ENCODE measurements at places on chromosomes 4 and X.

DNA sequence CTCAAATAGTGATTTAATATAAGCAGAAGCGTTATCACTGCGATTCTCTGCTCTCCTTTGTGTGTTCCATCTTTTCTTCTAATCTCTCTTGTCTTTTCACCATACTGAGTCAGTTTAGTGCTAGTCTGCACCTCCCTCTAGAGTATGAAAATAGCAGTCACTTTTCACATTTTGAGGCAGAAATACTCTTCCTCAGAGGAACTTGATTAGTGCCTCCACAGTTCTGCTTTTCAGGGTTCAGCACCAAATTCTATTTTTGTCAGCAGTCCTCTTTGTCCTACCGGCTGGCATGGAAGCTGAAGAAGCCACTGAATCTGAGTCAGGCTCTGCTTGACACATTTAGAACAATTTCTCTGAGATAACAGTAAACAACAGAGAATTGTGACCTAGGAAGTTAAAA, 49.7 kb upstream of the ANKRD17 start:
- DNase-seq = peak; percentile 54

- peak; percentile 73 for DNase-seq
Measured at GRCh38 chr4:48017108-48017571, 568 bp downstream of the NIPAL1 start.

GRCh38 chr4:93063325-93063724, 759.6 kb downstream of the GRID2 start:
- DNase-seq = no peak

GRCh38 chrX:112851806-112852205, 11.2 kb upstream of the AMOT start:
- no peak for DNase-seq

DNA sequence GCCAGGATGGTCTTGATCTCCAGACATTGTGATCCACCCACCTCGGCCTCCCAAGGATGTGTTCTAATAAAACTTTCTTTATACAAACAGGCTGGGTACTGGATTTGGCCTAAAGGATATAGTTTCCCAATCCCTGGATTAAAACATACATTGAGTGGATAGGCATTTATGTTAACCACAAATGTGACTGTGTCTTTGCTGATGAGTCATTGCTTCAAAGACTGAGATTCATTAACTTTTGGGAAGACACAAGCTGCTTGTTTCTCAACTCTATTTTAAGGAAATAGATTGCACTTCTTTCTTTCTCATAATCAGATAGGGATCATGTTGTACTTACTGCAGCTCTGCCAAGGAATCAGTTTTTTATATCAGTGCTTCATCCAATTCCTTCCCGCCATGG, 131.3 kb upstream of the AGA start:
- no peak for DNase-seq

DNA sequence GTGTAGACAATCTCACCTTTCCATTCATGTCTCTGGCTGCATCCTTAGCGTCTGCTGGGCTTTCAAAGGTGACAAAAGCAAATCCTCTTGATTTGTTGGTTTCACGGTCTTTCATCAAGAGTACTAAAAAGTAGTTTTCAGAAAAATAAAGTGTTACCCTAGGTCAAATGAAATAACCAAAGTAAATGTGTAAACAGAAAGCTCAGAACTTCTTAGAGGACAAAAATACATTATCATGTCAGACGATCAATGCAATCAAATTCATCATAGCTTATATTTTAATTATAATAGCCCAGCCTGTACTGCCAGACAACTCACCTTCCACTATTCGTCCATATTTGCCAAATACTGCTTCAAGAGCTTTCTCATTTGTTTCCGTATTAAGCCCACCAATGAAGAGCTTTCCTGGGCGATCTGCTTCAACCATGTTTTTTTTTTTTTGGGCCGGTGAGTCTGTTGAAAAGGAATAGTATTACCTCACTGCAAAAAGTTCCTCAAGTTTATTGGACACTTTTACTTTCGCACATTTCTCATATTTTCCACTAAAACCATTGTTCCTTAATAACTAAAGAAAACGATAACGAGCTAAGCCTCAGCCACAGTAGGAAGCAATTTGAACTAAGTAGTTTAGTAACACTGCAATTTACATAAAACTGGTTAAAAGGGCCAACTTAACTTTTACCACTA, 1.4 kb downstream of the RBMX start:
- no peak for DNase-seq

DNA sequence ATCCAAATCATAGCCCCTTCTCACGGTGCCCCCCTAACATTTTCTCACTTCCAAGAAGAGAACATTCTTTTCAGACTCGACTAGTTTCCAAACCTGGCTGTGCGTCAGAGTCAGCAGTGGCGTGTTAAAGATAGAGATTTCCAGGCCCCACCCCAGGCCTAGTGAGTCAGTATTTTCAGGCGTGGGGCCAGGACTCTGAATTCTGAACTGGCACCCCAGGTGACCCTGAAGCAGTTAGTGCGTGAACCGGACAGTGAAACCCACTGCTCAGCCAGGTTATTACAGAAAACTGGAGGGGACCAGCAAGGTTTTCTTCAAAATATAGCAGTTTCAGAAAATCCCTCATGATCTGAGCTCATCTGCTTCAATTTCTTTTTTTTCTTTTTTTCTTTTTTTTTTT, 35.0 kb upstream of the BCOR start:
- no peak for DNase-seq

- no peak for DNase-seq
Measured at GRCh38 chr4:168273838-168274237, 44.7 kb downstream of the DDX60 start.

- DNase-seq = peak; percentile 59
Measured at GRCh38 chrX:63430026-63430425, 78.9 kb upstream of the SPIN4 start.

- no peak for DNase-seq
Measured at GRCh38 chr4:93139118-93139517, 689.4 kb upstream of the ATOH1 start.

DNA sequence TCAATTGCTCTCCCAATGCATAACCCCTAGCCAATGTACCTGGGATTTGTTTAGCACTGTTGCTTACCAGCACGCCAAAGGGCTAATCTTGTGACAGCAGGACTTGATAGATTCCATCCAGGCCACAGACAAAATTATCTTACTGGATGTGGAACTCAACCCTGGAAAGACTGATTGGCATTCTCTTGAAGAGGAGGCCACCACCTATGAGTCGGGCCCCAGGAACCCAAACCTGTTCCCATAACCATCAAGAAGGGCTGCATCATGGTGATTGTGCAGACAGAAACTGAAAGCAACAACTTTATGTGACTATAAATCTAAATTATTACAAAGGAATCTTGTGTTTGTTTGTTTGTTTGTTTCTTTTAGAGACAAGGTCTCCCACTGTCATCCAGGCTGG, 19.9 kb upstream of the TMEM255A start:
- DNase-seq = no peak

- DNase-seq = no peak
Measured at GRCh38 chr4:108729731-108730130, 33.1 kb downstream of the ETNPPL start.

DNA sequence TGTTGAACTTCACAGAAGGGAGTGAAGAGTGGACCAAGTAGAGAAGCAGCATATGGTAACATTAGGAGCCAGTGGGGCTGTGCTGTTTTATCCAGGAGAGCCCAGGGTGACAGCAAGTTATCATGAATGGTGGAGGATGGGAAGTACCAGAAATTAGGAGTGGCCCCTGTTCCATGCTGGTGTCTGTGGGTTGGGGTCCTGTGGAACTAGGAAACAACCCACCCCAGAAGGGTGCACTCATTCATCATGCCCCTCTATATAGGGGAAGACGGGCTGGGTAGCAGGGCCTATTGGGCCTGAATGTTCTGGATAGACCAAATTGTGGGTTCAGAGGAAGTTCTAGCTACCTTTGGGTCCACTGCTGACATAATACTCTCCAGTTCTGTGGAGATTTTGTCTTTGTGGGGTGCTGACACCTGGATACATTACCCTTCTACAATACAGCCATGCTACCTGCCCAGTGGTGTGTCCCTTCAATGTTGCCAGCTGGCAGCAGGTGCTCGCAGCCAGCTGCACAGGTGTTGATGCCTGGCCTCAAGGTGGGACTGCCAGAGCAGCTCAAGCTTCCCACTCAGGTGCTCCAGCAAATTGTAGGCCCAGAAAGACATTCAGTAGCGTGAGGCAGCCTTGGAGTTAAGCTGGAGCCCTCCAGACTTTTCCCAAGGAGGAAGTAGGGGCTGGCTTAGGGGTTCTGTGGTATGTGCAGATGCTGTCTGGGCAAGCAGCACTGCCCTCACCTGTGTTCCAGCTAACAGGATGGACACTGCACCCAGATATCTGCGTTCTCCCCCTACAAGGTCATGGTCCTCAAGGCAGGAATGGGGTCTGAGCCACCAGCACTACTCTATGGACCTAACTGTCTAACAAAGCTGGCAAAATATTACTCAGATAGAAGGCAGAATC, 106.5 kb downstream of the NHSL2 start:
- no peak for DNase-seq

DNA sequence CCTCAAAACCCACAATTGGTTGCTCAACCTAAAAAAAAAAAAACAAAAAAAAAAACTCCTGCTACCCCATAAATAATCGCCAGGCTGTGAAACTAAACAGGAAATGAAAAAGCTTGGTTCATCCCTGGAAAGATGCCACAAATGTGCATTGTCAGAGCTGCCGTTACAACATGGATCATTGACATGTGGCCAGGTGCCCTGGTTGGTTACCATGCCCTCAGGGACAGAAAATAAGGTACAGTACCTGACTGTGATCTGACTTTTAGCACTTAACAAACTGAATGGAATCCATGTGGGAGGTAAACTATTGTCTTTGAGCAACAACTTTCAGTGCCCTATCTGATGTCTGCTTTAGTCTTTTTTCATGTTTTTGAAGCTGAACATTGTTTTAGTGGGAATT, 118.0 kb upstream of the RPL34 start:
- no peak for DNase-seq

GRCh38 chrX:1316527-1316926, 20.1 kb upstream of the IL3RA start:
- DNase-seq = no peak

DNA sequence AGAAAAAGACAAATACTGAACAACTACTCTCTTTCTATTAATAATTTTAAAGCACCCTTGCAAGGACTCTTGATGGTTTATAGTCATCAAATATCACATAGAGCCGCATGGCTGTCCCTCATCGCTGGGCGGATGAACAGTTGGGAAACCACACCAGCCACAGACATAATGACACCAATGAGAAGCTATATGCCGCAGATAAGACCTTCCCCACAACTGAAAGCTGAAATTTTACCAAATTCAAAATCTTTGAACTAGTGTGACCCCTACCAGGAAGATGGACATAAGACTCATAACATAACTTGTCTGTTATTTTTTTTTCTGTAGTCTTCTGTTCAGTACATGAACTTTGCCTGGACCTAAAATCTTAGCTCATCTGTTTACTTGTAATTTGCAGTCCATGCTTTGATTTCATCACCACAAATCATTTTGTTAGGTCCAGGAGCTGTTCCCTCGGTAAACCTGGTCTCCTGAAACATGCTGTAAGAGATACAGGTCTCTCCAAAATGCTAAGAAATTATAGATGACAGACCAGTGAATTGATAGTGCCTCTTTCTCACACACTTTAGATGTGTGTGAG, 157.3 kb upstream of the RAPGEF2 start:
- no peak for DNase-seq

GRCh38 chr4:113057891-113058290, 8.4 kb downstream of the ANK2 start:
- DNase-seq = no peak

DNA sequence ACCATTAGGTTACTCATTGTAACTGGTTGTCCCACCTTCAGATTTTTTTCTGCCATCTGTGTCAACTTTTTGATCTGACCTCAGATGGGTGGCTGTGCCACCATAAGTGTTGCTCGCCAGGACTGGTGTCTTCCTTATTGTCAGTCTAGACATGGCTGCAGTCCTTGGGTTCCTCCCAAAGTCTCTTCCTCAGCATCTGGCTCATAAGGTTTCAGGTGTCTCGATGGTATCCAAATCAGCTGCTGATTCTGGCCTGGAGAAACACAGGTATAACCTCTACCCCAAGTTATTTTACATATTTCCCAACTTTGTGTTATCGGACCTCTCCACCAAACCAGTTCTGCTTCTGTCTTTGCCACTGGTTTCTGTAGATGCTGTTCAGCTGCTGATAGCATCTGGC, 158.5 kb downstream of the ZNF518B start:
- no peak for DNase-seq

GRCh38 chrX:19791562-19791961, 95.8 kb downstream of the SH3KBP1 start:
- DNase-seq = no peak

DNA sequence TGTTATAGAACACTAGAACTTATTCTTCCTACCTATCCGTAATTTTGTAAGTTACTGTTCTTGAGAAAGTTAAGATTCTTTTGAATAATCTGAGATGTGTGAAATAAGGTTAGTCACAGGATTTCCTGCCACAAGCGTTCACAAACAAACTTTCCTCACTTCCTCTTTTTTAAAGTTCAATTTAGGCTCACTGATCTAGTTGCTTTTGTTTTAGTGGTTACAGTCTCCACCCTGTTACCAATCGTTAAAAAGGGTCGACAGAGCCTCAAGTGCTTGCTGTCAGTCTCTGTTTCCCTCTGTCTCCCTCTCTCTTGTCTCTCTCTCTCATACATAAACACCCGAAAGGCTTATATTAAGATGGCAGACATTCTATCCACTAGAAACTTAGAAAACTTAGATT, 35.9 kb upstream of the STK26 start:
- no peak for DNase-seq

DNA sequence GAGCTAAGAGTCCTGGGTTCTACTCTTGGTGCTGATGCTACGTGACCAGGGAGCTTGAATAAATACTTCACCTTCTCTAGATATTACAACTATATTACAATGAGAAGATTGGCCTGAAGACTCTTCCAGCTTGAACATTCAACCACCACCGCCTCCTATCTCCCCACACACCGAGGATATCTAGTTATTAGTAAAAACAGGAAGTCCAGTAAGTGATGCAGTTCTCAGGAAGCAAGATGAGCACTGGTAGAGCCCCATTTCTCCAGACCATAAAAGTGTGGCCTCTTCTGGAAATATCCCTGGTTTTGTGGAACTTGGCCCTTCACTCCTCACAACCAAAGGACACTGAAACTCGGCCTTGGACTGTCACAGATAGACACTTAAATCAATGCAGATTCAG, 18.5 kb downstream of the PJA1 start:
- DNase-seq = no peak

GRCh38 chrX:127038065-127038464, 218.5 kb downstream of the PRR32 start:
- peak; percentile 36 for DNase-seq

DNA sequence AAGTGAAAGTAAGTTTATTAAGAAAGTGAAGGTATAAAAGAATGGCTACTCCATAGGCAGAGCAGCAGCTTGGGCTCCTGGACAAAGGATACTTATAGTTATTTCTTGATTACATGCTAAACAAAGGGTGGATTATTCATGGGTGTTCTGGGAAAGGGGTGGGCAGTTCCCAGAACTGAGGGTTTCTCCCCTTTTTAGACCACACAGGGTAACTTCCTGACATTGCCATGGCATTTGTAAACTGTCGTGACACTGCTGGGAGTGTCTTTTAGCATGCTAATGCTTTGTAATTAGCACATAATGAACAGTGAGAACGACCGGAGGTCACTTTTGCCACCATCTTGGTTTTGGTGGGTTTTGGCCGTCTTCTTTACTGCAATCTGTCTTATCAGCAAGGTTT, 557.6 kb downstream of the SPRY1 start:
- no peak for DNase-seq
